ENCODE measurements at places on chromosomes 4 and X. TPM values are rescaled to one million over a fixed set of nuclear protein-coding genes. Genes with fewer than 3 reads are reported as not detected.

DNA sequence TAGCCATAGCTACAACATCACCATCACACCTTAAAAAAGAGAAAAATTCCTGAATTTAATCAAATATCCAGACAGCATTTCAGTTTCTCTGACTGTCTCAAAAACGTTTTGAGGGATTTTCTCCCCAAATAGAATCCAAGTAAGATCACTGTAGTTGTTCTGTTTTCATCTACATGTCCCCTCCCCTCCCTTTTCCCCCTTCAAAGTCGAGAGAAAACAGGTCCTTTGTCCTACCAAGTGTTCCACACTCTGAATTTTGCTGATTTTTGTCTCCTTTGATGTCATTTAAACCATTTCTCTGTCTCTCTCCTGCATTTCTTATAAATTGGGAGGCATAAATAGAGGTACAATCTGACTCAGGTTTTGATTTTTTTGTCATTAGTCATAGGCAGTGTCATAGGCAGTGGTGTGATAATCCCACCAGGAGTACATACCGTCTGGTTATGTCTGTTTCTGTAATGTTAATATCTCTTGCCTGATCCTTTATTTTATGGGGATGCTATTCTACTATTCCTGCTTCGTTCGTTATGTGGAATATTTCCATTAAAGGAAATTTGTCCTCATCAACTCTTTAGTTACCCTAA, 348.6 kb downstream of the PTTG2 start:
- no peak for DNase-seq

- DNase-seq, result no peak
These were observed 16.8 kb upstream of the NFXL1 start for GRCh38 chr4:47930971-47931804.

GRCh38 chr4:103076747-103077347, at the start of gene SLC9B2:
TSS of gene SLC9B2 (minus strand) at chr4:103076761. CDS start at chr4:103067550, 9,211 bp downstream.
- DNase-seq, result no peak

The AREG gene
- total RNA-seq, result 0.48 TPM

- DNase-seq, result no peak
These were observed 329.7 kb downstream of the CCSER1 start for GRCh38 chr4:90456891-90457290.

- DNase-seq, result no peak
These were observed 60.9 kb downstream of the BMP15 start for GRCh38 chrX:50971395-50971794.

- DNase-seq, result no peak
These were observed 4.8 kb upstream of the TENM3 start for GRCh38 chr4:182238355-182238931.

DNA sequence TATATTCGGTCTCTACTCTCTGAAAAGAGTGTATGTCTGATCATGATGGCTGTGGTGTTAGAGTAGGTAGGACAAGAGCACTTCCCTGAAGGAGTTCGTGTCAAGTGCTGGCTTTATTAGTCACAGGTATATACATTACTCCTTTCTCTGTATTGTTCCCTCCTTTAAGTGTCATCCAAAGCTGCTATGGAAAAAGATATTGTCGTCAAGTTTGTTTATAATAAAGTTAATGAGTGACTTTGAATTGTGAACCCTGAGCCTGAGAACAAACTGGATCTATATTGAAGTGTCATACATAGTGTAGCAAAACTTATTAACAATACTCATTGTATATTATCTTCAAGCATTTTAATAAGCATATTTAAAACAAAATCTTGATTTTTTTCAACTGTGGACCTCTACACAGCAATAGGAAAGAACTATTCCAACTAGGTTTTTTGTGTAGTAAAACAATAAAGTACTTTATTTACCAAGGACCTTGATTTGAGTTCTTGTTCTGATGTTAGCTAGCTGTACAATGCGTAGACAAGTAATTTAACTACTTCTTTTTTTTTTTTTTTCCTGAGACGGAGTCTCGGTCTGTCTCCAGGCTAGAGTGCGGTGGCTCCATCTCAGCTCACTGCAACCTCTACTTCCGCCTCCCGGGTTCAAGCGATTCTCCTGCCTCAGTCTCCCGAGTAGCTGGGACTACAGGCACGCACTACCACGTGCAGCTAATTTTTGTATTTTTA, 177.7 kb downstream of the RAPGEF2 start:
- DNase-seq, result no peak

GRCh38 chrX:51332188-51332942, at the start of gene NUDT10:
TSS of gene NUDT10 (plus strand) at chrX:51332822. CDS start at chrX:51332966, 144 bp downstream.
- peak; percentile 81 for DNase-seq

DNA sequence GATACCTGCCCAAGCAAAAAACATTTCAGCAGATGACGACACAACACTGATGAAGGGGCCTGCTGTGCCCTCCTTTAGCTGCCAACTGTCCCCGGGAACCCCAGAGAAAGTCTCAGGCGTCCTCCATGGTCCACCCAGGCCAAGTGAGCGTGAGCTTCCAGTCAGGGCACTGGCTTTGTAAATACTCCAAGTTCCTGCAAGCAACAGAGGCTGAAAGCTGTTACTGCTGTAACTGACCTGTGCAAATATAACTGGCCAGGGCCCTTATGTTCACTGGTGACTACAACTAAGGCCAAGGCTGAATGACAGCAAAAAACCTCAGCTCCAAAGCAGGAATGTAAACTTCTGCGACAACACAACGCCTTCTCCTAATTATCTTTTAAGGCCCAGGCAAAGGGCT, 8.2 kb downstream of the WDR1 start:
- no peak for DNase-seq

The GASK1B gene
- 113 TPM for total RNA-seq

GRCh38 chr4:25484243-25484721, 107.2 kb downstream of the ANAPC4 start:
- DNase-seq, result no peak

The CTBP1 gene
- 141 TPM for total RNA-seq

GRCh38 chr4:176864238-176864637, 71.5 kb upstream of the VEGFC start:
- DNase-seq, result no peak

DNA sequence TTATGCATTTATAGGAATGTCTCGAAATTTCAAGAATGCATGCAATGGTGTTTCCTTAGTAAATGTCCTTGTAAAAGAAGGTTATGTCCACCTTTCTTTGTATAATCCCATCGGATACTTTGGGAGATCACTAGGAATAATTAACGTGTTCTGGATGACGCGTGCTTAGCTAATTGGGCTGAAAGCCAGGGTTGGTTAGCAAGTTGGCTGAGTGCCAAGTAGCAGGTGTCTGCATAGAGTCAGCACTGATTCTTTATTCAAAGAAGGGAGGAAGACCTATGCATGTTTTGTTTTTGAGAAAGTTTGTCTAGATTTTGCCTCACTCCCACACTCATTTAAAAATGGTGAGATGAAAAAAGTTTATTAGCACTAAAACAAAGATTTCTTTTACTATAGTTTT, 144.6 kb downstream of the SOX3 start:
- no peak for DNase-seq

DNA sequence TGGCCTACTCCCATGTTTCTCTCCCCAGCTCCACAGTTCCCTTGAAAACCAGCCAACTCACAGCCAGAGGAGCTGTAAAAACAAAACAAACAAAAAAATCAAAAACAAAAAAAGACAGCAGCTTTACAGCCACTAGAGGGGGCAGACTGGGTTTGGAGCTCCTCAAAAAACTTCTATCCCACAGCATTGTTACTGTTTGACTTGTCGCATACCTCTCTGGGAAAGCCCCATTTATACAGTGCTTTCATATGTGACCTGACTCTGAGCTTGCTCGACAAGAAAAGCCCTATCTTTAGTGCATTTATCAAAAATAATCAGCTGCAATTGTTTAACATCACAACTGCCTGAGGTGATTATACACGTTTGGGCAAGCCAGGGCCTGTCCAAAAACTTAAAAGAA, 21.6 kb downstream of the TSPAN6 start:
- peak; percentile 46 for DNase-seq

- DNase-seq, result peak; percentile 97
These were observed 104.0 kb downstream of the FAM53A start for GRCh38 chr4:1579901-1580691.

GRCh38 chr4:93654211-93654610, 174.3 kb upstream of the ATOH1 start:
- DNase-seq, result no peak

- no peak for DNase-seq
These were observed 101.1 kb upstream of the SHISA3 start for GRCh38 chr4:42296196-42296595.

The WFS1 gene
- total RNA-seq, result 126 TPM

The GRIA2 gene
- 0.84 TPM for total RNA-seq

The SPON2 gene
- total RNA-seq, result 19.9 TPM

The NOX1 gene
- not detected for total RNA-seq

The KLHL4 gene
- total RNA-seq, result 7.8 TPM

The GAGE12H gene
- not detected for total RNA-seq

The MUC7 gene
- total RNA-seq, result not detected

DNA sequence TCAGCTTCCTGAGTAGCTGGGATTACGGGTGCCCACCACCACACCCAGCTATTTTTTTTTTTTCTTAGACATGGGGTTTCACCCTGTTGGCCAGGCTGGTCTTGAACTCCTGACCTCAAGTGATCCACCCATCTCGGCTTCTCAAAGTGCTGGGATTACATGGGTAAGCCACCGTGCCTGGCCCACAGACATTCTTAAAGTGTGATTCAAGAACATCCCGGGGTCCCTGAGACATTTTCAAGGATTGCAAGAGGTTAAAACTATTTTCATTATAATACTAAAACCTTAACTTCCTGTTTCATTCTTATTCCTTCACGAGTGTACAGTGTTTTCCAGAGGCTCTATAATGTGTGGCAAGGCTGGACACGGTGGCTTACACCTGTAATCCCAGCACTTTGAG, 318.7 kb downstream of the CAMK2D start:
- DNase-seq, result no peak

DNA sequence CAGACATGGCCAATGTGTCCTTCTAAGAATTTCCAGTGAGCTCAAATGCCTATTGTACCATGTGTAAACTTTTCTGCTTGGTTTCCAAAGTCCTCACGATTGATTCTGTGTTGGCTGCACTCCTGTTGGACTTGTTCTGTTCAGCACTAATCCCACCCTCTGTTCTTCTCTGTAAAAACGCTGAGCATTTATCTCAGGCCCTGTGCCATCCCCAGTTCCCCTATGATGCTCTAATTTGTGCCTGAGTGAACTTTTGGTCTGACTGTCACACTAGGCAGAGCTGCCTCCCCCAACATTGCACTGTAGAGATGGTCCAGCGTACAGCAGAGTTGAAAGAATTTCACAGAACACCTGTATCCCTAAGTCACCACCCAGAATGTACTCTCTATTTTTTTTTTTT, 76.1 kb upstream of the STS start:
- no peak for DNase-seq

- no peak for DNase-seq
These were observed 90.9 kb downstream of the ZNF827 start for GRCh38 chr4:145847764-145848163.

The FSTL5 gene
- not detected for total RNA-seq

All from ovary (tissue), 10 donors.